ENCODE measurements at places on chromosomes 7 and 10. TPM values are rescaled to one million over a fixed set of nuclear protein-coding genes. Genes with fewer than 3 reads are reported as not detected.
A peak's percentile ranks its signal among the peaks of the same experiment; 100 is the strongest.

DNA sequence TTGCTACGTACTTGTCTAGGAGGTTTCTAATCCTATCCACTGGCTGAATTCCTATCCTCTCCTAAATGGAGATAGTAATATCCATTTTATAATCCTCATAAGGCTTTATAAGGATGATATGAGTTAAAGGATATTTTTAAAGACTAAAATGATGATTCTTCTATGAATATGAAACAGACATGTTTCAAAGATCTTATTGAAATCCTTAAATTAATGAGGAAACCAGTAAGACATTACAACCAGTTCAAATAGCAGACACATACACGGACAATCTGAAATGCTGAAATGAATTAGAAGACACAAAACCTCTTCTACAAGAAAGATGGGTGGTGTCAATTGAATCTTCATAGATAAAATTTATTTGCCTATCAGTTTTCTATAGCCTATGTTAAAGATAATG, 132.9 kb upstream of the ANK3 start:
- no peak for DNase-seq

- no peak for DNase-seq
Measured at GRCh38 chr10:6780008-6780677, 200.1 kb upstream of the PRKCQ start.

GRCh38 chr10:55630491-55631056, 730.5 kb downstream of the ZWINT start:
- DNase-seq = no peak

DNA sequence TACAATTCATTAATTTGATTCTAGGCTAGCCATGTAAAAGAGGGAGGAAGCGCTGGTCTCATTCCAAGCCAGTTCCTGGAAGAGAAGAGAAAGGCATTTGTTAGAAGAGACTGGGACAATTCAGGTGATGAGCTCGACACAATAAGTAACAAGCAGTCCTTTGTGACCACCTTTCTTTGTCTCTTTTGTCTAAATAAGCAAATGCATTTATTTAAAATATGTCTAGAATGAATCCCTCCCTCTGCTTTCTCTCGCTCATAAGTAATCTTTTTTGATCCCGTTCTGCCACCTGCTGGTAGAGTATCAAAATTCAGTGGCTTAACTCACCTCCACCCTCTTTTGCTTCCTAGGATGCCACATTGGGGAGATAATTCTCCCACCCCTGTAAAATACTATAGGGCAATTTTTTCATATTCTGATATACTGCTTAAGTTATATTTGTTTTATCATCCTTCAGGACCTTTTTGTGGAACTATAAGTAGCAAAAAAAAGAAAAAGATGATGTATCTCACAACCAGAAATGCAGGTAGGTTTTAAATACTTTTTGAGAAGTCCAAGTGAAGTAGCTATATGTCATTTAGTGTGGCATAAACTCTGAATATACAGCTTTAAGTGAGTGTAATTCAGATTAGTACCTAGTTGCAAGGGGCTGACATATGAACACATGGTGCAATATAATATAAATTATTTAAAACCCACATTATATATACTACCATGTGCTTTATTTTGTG, 91.5 kb downstream of the GSDME start:
- DNase-seq = peak; percentile 46

- DNase-seq = no peak
Measured at GRCh38 chr10:7457478-7458316, 46.9 kb upstream of the SFMBT2 start.

- DNase-seq = no peak
Measured at GRCh38 chr10:35961501-35961900, 319.4 kb upstream of the FZD8 start.

- DNase-seq = no peak
Measured at GRCh38 chr7:16051561-16052255, 365.2 kb upstream of the MEOX2 start.

- no peak for DNase-seq
Measured at GRCh38 chr7:1063361-1063760, 19.0 kb downstream of the GPR146 start.

- no peak for DNase-seq
Measured at GRCh38 chr10:62225362-62225761, 43.3 kb downstream of the RTKN2 start.

GRCh38 chr10:132434405-132435005, 37.5 kb downstream of the PWWP2B start:
- DNase-seq = peak; percentile 66

GRCh38 chr10:6201516-6201975, 1.2 kb upstream of the PFKFB3 start:
- DNase-seq = peak; percentile 78

KCNMA1 gene
- 5.9 TPM for total RNA-seq

KEL gene
- not detected for total RNA-seq

HABP2 gene
- 10.6 TPM for total RNA-seq
